ENCODE measurements at places on chromosomes 3 and 15.

- no peak for DNase-seq
Observed at GRCh38 chr15:23484870-23485269, 37.8 kb upstream of the GOLGA6L2 start.

- DNase-seq, result no peak
Observed at GRCh38 chr15:73125219-73125618, 73.0 kb downstream of the NEO1 start.

DNA sequence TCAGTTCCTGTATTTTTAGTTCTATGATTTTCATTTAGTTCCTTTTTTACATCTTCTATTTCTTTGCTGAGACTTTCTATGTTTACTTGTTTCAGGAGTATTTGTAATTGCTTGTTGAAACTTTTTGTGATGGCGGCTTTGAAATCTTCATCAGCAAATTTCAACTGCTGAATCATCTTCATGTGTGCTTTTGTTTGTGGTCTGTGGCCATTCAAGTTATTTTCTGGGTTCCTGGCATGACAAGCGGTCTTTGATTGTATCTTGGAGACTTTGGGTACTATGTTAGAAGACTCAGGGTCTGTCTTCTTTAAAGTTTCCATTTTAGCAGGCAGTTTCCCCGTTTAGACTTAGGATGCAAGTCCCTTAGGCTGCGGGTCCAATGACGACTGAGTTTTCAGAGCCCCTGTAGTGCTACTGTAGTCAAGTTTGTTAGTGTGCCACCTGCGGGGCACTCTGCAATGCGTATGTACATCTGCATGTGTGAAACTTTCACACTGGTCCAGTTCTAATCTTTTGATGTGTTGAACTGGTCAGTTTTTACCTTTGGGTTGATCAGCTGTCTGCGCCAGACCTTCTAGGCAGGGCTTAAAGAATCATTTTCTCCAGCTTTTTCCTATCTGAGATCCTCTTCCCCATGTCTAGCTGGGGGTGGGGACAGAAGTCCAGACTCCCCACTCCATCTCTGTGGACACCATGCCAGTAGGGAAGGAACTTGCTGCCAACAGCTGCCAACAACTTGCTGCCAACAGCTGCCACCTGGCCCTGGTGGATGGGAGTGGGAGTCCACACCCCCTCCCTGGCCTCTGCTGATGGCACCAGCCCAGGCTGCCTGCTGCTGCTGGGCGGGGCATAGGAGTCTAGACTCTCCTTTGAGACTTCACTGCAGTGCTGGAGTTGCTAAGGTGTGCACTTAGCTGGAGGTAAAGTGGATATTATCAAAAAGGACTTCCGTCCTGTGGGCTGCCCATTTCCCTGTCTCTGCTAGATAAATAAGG, 190.9 kb downstream of the TJP1 start:
- DNase-seq, result no peak

DNA sequence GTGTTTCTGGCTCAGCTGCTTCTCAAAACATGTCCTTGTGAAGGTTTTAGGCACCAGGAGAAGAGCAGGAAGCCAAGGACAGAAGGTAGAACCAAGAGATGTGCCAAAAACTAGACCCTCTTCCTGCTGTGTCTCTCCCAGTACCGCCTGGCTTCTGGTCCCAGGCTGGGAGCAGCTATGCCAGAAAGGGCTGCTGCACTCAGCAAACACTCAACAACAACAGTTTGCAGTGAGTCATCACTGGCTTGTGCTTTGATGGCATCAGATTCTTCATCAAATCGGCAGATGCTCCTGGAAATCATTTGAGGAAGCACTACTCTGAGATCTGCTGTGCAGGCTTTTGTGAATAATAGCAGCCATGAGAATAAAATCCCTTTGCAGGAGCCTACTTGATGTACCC, 63.2 kb downstream of the DGKG start:
- peak; percentile 46 for DNase-seq

Measured in SW480 (cell line).